ENCODE measurements at places on chromosomes 7 and 10. TPM values are rescaled to one million over a fixed set of nuclear protein-coding genes. Genes with fewer than 3 reads are reported as not detected.

The GDF2 gene
- total RNA-seq, result not detected

The MPP7 gene
- 0.94 TPM for total RNA-seq

The TMEM270 gene
- 0.32 TPM for total RNA-seq

The ATP6V0A4 gene
- 0.20 TPM for total RNA-seq

The DMTF1 gene
- total RNA-seq, result 36.7 TPM

The CDCA7L gene
- 57.8 TPM for total RNA-seq

The TWIST1 gene
- total RNA-seq, result 24.0 TPM

The OR9A2 gene
- not detected for total RNA-seq

The GTPBP10 gene
- total RNA-seq, result 30.5 TPM

The NME8 gene
- not detected for total RNA-seq

The RASA4 gene
- 5.4 TPM for total RNA-seq

The ECHS1 gene
- total RNA-seq, result 108 TPM

The NUTM2B gene
- total RNA-seq, result 0.32 TPM

The MOGAT3 gene
- not detected for total RNA-seq

The ECHDC3 gene
- not detected for total RNA-seq

The PDIA4 gene
- 409 TPM for total RNA-seq

The ASL gene
- total RNA-seq, result 39.1 TPM

The CRHR2 gene
- not detected for total RNA-seq

The VWA2 gene
- total RNA-seq, result not detected

The C10orf67 gene
- total RNA-seq, result 0.05 TPM

The CALML3 gene
- not detected for total RNA-seq

The MRPS24 gene
- total RNA-seq, result 260 TPM

The SFXN4 gene
- total RNA-seq, result 18.5 TPM

The NUTM2A gene
- total RNA-seq, result 2.4 TPM

Data from M059J (cell line).